Fibroblast of lung (primary cell): ENCODE measurements at places on chromosomes 16 and 17.
A peak's percentile ranks its signal among the peaks of the same experiment; 100 is the strongest.

GRCh38 chr16:47196457-47196856, 52.7 kb upstream of the NETO2 start:
- no peak for DNase-seq

GRCh38 chr17:74219576-74220133, 6.3 kb downstream of the TTYH2 start:
- DNase-seq, result no peak

- DNase-seq, result peak; percentile 48
Observed at GRCh38 chr17:44522883-44523671, 19.9 kb upstream of the GPATCH8 start.

DNA sequence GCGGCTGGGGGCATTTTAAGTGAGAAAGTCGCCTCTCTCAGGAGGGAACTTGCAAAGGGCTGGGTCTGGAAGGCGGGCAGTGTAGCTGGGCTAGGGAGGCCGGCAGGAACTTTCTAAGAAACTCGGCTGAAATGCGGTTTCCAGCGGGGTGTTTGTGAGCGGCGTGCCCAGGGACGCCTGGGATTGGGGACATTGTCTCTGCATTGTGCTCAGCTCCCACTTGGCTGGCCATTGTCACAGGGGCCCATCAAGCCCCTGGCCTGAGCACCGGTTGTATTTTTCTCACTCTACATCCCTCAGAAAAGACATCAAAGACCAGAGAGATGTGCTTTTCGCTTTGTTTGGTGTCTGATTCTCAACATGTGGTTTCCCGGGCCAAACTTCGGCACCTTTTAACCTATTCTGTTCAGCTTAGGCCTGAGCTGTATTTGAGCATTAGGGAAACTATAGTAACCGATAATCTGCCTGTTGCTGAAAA, 291.1 kb upstream of the IRX3 start:
- DNase-seq, result no peak

GRCh38 chr17:36888236-36888951, 48.9 kb upstream of the LHX1 start:
- DNase-seq, result no peak

GRCh38 chr17:39527220-39527813, 66.0 kb downstream of the CDK12 start:
- peak; percentile 15 for DNase-seq

DNA sequence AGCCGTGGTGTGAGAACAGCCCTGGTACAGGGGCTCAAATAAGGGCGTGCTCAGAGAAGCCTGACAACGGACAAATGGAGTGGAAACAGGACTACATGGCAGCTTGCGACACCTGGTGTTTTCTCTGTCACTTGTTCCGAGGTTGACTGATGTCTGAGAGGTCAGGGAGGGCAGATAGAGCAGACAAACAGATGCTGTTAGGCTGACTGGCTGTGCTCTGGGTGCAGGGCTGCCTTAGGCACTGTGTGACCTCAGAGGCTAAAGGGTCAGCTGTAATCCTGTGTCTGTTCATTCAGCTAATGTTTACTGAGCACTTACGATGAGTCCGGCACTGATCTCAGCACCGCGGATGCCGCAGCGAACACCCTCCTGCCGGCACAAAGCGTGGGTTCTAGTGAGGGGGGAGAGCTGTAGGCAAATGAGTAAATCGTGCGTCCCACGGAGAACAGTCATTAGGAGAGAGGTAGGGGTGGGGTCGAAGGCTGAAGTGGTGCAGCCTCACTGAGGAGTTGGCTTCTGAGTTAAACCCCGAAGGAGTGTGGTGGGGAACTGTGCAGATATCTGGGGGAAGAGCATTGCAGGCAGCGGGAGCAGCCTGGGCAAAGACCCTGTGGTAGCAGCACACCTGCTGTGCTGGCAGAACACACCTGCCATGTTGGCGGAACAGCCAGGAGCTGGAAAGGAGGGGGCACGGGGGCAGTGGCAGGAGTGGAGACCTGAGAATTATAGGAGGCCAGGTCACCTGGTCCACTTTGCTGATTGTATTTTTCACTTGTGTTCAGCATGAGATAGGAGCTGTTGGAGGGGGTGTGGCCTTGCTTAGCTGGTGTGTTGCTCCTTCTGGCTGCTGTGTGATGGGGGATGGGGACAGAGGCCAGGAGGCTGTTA, 35.0 kb downstream of the GPT2 start:
- DNase-seq, result no peak

DNA sequence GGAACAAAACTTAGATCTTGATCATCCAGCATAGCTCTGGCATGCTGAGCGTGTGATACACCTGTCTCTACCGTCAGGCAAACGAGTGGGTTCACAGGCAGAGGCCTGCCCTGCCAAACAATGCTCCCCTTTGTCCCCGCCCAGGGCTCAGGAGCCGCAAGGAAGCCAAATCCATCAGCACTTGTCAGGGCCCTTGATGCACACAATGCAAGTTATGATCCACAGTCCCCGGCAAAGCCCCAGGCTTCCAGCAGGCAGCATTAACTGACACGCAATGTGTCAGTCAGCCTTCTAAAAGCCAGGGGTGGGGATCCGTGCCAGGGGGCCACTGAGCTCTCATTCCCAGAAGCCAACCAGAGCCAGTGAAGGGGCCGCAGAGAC, 460.9 kb downstream of the SLC39A11 start:
- no peak for DNase-seq
